CD4-positive, alpha-beta T cell treated with Interleukin-17A for 1 hour (primary cell): ENCODE measurements at places on chromosomes 13 and 19.

DNA sequence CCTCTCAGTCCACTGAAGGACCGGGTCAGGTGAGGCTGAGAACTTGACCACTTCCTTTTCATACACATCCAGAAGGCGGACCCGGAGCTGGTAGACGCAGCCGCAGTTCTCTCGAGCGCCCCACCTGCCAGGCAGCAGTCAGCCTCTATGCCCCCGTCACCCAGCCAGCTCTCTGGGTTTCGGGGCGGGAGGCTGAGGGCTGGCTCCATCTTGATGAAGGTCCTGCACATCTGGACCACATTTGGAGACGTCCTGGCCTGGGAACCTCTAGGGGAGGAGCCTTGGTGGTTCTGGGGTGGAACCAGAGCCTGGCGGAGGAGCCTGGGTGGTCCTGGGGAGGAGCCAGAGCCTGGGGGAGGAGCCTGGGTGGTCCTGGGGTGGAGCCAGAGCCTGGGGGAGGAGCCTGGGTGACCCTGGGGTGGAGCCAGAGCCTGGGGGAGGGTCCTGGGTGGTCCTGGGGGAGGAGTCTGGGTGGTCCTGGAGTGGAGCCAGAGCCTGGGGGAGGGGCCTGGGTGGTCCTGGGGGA lies 14.3 kb downstream of the MRPS12 start:
- DNase-seq = no peak

DNA sequence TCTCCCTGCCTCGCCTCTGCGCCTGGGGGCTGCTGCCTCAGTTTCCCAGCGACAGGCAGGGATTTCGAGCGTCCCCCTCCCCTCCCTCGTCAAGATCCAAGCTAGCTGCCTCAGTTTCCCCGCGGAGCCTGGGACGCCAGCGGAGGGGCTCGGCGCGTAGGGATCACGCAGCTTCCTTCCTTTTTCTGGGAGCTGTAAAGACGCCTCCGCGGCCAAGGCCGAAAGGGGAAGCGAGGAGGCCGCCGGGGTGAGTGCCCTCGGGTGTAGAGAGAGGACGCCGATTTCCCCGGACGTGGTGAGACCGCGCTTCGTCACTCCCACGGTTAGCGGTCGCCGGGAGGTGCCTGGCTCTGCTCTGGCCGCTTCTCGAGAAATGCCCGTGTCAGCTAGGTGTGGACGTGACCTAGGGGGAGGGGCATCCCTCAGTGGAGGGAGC lies 722 bp upstream of the ICAM1 start:
- peak; percentile 82 for DNase-seq

- DNase-seq = no peak
Measured at GRCh38 chr13:48403913-48404312, 9.0 kb downstream of the LPAR6 start.

DNA sequence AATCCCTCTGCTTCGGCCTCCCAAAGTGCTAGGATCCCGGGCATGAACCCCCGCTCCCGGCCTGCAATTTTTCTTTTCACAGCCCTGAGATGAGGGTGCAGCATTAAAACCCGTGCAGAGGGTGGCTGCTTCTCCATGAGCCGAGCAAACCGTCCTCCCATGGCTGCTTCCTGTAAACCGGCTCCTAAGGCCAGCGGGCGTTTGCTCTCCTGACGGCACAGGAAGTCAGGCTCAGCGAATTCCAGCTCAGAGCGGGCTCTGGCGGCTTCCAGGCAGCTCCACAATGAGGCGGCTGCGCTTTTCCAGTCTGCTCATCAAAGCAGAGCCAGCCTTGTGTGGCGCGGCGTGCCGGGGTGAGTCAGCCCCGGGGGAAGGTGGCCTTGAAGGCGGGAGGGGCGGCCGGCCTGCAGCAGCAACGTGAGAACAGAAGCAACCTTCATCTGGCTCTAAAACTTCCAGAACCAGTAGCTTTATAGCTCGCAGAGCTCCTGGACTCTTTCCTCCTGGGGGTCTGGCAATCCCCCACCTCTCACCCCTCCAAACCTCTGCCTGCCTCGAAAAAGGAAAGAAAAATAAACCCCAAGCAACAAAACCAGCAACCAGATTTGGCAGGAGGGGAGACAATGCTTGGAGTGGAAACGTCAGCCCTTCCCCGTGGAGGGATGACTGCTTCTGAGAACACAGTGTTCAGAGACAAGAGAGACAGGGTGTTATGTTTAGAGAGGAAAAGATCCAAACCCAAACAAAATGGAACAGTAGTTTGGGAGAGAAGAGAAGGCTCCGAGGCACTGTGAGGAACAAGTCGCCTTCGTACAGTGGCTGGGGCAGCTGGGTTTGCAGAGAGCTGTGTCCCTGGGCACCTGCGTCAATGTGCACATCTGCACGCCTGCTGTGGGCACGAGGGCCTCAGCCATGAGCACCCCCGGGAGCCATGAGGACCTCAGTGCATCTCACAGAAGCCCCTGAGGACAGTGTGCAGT lies 67.8 kb downstream of the GADD45B start:
- peak; percentile 45 for DNase-seq

GRCh38 chr19:2270157-2270422 lies 11.9 kb downstream of the PEAK3 start:
- DNase-seq = no peak

- DNase-seq = no peak
Measured at GRCh38 chr19:53536225-53536548, 1.8 kb upstream of the ZNF331 start.

DNA sequence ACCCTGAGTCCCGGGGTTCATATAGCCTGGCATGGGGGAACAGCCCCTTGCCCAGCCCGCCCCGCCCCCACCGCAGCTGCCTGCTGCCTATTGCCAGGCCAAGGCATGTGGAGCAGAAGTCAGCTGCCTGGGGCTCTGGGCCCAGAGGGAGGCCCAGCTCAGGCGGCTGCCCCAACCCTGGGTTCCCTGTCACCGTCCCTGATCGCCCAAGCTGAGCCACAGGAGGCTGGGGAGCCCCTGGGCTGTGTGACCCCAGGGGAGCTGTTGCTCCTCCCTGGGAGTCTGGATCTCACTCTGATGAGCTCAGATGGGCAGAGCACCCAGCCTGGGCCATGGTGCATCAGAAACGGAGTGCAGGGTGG lies 1.4 kb downstream of the PLIN4 start:
- no peak for DNase-seq

GRCh38 chr19:43572171-43572588 lies 3.1 kb downstream of the XRCC1 start:
- DNase-seq = no peak

DNA sequence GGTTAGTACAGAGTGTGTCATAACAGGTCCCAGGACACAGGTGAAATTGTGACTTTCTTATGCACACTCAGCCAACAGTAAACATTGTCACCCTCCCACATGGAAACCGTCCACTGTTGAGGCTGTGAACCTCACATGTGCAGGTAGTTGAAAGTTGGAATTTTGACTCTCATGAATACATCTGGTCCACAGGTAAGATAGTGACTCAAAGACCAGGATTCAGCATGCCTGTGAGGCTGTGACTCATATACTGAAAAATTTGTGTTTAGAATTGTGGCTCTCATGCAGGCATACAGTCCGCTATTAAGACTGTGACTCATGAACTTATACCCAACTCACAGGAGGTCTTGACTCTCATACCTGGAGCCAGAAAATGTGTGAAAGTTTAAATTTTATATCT lies 67.8 kb downstream of the ZNF728 start:
- DNase-seq = no peak

- no peak for DNase-seq
Measured at GRCh38 chr19:30228113-30228834, 143.9 kb upstream of the ZNF536 start.

GRCh38 chr19:42247640-42248199 lies 5.3 kb upstream of the GSK3A start:
- DNase-seq = no peak

DNA sequence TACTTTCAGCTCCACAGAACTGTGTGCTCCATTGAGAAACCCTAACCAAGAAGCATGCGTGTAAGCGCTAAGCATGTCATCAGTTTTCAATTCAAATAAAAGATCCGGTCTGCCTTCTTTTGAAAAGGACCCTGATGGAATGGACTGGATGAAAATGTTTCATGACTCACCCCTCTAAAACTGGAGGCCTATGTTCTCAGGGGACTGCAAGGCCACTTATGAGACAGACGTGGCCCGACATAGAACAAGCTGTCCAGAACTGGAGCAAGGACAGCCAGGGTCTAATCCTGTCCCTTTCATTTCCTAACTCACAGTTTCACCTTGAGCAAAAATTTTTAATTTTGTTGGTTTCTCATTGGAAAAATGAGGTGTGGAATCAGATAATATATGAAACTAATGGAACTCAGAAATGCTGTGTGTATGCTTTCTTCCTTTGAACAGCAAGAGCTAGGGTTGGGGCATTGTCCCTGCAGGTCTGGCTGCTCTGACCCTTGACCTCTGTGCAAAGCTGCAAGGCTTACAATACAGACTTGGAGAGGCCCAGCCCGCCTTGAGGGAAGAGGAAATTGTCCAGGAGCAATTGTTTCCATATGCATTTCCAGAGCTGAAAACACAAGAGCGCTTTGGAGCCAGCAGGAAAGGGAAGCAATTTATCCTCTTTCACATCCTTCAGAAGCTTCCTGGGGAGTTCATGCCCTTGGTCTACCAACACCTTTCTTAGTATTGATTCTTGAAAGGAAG lies 553.4 kb upstream of the KLF12 start:
- no peak for DNase-seq

DNA sequence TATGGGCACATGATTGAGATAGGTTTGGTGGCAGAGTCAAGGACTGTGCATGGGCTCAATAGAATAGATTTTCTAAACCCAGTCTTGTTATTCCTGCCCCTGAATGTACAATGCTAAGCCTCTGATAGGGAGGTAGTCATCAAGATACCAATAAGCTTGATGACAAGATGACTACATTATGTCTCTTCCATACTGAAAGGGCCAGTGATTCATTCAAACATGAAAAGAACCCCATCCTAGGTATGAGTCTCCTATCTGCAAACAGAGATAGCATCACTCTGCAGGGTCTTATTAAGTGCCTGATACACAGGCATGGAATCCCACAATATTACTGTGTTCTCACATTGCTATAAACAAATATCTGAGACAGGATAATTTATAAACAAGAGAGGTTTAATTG lies 40.3 kb upstream of the UFM1 start:
- no peak for DNase-seq

DNA sequence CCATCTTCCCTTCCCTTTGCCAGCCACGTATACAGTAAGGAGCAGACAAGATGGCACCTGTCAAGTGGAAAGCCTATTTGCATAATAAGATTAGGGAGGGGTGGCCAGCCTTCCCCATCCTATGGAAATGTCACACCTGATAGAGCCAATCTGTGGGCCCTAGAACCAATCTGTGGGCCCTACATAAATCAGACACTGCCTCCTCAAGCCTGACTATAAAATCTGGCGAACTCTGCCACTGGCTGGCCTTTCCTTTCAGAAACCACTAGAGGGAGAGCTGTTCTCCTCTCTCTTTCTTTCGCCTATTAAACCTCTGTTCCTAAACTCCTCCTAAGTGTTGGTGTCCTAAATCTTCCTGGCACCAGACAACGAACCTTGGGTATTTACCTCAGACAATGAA lies 231.5 kb upstream of the KLHL1 start:
- DNase-seq = no peak

DNA sequence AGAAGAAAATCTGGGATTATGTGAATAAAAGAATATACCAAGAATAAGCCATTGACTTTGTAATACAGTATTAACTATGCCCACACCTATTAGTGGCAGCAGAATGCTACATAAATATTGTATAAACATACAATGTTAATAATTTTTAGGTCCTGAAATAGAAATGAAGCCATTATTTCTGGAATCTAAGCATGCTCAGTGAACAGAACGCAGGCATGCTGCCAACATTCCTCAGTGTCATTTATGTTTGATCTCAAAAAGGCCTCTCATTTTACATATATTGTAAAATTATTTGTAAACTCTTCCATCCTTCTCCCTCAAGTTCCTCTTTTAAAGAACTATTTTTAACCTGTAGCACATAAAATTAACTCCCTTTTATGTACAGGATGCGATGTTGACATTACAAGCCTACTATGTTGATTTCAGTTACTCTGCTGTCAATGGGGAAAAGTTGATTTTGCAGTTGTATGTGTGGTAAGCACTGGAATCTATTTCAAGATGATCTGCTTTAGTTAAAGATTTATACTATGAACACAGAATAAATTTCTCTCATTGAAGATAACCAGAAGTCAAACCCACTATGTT lies 118.8 kb downstream of the VWA8 start:
- DNase-seq = no peak

GRCh38 chr13:32882691-32883090 lies 133.5 kb upstream of the KL start:
- DNase-seq = no peak

DNA sequence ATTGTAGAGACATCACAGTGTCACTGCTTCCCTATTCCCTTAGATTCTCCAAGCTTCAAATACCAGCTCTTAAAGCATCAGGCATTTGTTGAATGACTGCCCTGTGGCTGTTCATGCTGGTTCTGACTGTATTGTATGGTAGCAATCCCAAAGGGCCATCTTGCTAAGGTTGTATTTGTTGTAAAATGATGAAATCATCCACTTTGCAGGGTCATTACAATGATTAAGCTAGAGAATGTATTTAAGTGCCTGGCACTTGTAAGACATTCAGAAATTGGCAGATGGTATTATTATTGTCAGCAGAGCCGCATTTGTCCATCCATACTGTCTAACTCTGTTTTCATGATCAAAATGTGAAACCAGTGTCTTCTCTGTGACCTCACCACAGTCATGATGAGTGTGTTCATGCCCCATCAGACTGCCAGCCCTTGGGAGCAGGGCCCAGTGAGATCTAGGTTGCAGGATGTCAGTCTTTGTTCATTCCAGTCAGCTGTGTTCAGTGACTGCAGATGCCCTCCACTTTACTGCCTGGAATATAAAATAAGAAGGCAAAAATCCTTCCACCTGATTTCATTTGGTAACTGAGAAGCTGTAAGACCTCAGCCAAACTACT lies 86.1 kb downstream of the DHRS12 start:
- DNase-seq = no peak

DNA sequence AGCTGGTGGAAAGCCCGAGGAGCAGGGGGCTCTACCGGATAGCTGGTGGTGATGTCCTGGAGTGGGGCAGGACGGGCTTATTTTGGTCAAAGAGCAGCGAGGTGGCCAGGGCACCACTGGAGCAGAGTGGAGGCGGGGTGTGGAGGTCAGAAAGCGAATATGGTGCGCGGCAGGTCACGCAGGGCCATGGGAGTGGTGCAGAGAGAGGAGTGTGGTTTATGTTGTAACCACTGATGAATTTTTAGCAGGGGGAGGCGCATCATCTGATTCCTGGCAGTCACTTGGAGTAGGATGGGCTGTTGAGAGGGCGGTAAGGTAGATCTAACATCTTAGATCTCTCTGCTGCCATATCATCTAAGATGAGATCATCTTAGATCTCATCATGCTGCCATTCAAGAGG lies 1.4 kb upstream of the ZNF414 start:
- peak; percentile 77 for DNase-seq
